NCI-H82 (cell line): ENCODE measurements at places on chromosomes 6 and 20.
A peak's percentile ranks its signal among the peaks of the same experiment; 100 is the strongest.

- DNase-seq, result no peak
Measured at GRCh38 chr20:49825521-49826033, 12.9 kb downstream of the SLC9A8 start.

- peak; percentile 24 for DNase-seq
Measured at GRCh38 chr6:116924245-116924644, 47.2 kb downstream of the RFX6 start.

- DNase-seq, result no peak
Measured at GRCh38 chr6:150322466-150322871, 46.3 kb upstream of the IYD start.

- peak; percentile 94 for DNase-seq
Measured at GRCh38 chr6:33744001-33744848, 2.5 kb downstream of the IP6K3 start.

DNA sequence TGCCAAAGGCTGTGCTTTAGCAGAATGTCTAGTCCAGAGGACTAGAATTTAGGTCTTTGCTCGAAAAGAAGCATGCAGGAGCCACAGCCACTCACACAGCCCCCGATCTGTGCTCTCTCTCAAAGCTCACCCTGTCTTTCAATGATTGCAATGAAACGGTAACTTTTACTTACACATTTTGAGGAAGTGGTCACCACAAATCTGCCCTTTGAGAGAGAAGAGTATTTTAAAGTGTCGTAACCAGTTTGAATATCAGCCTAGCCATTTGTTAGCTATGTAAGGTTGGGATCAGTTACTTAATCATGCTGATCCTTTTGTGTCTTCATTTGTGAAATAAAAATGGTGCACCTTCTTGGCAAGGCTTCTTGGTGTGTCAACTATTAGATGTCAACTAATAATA, 209.0 kb downstream of the TFAP2A start:
- no peak for DNase-seq

- no peak for DNase-seq
Measured at GRCh38 chr20:44610313-44610962, 28.1 kb downstream of the PKIG start.

- no peak for DNase-seq
Measured at GRCh38 chr20:22080985-22081384, 375.5 kb downstream of the PAX1 start.

DNA sequence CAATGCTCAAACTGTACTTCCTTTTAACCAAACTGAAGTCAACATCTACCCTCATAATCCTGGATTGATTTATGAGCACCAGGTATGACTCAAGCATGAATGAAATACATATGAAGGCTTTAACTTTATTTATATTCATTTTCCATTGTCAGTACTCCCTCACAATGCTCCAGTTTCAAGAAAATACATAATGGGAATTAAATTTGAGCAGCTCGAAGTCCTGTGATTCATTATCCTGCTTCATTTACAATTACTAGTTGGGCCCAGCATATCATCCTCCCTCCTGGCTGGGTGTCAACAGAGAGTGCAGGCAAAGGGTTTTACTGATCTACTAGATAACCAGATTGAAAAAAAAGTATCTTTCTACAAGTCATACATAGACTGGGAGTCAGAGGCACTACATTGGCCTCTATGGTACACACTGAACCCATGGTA, 10.1 kb downstream of the SAMHD1 start:
- no peak for DNase-seq

- DNase-seq, result no peak
Measured at GRCh38 chr20:63347081-63347741, 13.9 kb downstream of the CHRNA4 start.

DNA sequence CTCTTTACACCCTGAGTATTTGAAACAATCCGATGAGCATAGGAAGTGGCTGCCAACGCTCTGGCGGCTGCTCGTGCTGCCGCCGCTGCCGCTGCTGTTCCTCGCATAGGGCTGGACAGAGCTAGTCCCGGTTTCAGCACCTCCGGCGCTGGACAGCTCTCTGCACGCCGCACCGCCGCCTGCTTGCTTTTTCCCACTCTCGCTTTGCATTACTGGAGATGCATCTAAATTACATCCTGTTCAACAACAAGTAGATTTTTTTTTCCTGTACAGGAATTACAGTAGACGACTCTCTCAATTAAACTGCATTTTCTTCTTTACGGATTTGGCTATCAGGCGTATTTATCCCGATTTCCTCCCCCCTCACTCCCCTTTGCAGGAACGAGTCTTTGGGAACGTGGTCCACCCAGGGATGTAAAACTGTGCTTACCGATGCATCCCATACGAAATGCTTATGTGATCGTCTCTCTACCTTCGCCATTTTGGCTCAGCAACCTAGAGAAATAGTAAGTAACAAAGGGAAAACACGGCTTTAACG, 563.8 kb downstream of the LMBRD1 start:
- peak; percentile 80 for DNase-seq

- peak; percentile 37 for DNase-seq
Measured at GRCh38 chr20:56418385-56418861, 6.4 kb downstream of the CASS4 start.

DNA sequence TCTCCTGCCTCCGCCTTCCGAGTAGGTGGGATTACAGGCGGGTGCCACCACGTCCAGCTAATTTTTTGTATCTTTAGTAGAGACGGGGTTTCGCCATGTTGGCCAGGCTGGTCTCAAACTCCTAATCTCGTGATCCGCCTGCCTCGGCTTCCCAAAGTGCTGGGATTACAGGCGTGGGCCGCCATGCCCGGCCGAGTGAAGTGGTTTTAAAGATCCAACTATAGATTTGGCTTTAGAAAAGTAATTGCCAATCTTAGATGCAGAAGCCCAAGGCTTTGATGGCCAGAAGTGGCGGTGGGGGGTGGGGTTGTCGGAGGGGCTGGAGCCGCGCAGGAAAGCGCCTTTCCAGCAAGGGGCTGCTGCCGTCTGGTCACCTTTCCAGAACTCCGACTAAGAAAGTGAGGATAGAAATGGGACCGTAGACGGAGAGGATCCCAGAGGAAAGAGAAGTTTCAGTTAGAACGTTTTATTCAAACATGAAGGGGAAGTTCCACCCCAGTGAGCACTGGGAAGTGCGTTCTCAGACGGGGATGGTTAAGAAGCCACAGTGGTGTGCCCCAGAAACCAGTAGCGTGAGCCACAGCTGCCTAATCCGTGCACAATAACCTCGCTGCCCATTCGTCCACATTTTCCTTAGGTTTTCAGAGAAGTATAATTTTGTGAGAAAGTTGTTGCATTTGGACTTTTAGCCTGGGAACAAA, 69.7 kb downstream of the DLL1 start:
- no peak for DNase-seq

DNA sequence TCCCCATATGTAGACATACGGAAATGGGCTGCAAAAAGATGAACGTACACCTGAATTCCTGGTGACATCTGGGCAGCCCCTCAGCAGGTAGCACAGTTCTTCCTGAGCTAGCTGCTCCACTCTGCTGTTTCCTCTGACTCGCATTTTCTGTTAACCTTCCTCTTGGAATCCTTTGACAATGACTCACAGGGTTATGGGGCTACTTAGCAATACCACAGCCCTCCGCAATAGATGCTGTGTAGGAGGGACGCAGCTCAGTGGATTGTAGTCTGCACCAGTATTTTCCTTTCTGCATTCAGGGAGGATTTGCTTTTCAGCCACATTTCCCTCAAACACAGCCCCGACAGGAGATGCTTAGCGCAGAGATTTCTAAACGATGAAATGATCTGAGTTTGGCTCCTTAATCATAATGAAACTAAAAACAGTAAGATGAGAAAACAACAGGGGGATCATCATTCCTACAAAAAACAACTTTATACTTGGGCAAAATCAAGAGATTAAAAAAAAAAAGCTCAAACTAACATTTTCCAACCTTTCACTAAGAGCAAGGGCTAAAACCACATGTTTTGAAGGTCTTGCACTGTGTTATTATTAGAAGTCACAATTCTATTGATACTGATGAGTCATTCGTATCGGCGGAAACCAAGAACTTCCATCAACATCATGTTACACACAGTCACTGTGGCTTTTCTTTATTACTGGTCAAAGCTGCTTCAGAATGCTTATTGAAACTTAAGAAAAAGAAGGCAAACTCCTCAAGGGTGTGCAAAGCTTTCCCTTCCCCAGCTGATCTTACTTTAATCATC, 12.2 kb downstream of the BACH2 start:
- no peak for DNase-seq

DNA sequence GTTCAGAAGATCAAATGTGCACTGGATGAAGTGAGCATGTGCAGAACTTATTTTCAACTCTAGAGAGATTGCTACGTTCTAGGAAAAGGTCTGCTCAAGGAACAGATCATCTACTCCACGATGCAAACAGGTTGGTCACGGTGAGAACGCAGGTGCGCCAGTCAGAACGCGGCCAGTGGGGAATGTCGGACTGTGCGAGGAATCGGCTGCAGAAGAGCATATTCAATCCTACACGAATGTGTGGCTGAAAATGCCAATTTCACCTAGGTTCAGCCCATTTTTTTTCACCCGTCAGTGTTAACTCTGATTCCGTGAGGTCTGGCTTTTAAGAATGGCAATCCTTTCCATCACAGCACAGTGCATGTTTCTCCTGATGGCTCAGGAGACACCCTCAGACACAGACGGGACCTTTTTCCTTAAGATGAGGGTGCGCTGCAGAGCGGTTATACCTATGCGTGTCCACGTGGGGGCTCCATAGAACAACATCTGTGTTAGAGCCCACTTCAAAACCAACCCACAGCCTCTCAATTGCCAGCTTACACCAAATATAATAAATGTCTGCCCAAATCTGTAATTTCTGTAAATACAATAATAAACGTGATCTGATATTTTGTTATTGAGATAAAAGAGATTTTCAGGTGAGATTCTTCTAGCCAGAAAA, 250.4 kb downstream of the FOXA2 start:
- DNase-seq, result peak; percentile 83

DNA sequence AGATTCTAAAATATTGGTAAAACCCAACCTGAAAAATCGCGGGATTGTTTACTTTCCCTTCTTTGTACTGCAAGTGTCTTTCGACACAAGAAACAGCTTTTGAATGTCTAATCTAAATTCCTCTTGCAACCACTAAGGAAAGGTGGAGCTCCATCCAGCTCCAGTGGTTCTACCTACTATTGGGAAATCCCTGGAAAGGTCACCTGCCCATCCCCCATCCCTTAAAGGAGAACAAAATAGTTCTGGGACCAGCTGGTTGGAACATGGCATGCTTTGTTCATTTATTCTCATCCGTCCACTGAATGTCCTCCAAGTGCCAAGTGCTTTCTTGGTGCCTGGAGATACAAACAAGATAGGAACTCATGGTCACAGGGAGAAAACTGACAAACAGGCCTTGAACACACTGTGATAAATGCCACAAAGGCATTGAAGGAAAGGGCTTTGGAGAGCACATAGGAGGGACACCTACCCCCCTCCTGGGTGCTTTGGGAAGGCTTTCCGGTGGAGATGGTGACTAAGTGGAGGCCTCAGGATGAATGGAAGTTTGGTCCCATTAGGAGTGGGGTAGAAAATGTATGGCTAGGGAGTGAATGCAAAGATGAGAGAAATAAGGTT, 2.3 kb upstream of the CITED2 start:
- no peak for DNase-seq

DNA sequence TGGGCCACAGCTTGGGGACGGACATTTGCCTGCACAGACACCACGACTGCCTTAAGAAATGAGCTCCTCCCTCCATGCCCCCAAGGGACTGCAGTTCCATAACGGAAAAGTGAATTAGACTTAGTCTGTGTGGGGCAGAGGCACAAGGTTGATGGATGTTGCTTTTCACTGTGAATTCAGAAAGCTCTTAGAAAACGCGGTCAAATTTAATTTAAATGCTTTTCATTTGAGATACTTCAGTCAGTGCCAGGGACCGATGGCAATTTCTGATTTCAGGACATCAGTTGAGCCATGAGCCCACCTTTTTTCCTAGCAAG, 356.4 kb downstream of the KIF16B start:
- DNase-seq, result peak; percentile 13

GRCh38 chr20:62359043-62359490, 8.0 kb downstream of the LAMA5 start:
- no peak for DNase-seq

GRCh38 chr20:5923493-5923892, 26.8 kb downstream of the TRMT6 start:
- no peak for DNase-seq

- DNase-seq, result no peak
Measured at GRCh38 chr20:7792150-7792869, 147.9 kb downstream of the HAO1 start.

DNA sequence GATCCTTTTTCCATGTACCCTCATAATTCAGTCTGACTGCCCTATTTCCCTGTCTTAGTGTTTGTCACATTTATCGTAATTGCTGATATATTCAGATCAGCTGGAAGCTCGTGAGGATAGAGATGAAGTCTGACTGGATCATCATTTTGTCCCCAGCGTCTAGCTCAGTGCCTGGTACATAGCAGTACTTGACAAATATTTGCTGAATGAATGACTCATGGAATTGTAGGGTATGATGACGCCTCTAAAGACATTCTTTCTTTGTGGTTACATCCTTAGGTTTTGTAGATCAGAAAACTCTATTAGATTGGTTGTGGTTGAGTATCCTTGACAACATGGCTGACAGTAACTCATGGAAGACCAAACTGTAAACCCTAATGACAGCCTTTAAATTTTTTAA, 68.9 kb downstream of the MTHFD1L start:
- DNase-seq, result no peak

DNA sequence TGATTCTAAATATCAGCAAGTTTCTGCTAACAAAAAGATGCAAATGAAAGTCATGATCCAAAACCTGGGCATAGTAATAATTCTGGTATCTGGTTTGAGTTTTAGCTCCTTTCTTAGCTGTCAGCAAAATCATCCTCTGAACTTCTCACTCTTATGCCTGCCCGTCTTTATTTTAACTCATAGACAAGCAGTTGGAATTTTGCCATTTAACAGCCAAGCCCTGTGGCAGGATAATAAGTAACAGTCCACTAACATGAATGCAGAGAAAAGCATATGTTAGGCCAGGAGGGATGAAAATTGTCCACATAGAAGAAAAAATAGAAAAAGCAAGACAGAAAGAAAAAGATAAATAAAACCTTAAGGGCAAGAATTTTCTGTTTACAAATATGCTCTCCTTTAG, 170.0 kb upstream of the LAMA2 start:
- no peak for DNase-seq

DNA sequence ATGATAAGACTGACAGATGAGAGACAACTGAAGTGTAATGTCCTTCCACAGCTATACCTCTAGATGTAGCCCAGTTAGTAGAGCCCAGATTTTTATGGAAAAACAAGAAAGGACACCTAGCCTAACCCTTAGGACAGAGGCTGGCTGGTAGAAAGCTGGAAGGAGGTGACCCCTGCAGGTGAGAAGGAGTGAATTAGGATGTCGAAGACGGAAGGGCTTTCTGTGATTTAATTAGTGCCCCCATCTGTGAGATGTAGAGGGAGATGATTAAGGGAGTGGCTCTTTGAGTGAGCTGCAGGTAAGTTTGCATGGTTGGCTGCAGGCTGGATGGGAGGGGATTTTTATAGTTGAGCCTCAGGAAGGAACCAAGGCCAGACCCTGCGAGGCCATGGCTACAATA, 82.8 kb downstream of the GFRA4 start:
- DNase-seq, result peak; percentile 4

DNA sequence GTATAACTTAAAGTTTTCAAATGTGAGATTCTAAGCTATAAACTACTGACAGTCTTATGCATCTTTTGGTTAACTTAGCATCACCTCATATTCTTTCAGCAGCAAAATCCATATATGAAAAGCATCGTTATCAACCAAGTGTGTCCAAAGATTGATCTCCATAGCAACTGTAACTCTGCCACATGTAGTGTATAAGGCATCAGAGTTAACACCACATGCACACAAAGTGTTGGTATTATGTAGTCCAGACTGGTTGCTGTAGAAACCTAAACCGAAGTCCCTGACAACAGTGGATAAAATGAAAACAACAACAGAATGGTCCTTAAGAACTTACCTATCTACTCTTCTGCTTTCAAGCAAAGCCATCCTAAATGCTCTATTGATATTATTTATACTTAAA, 39.6 kb downstream of the PDSS2 start:
- DNase-seq, result peak; percentile 17
